ENCODE measurements at places on chromosomes 5 and 9. TPM values are rescaled to one million over a fixed set of nuclear protein-coding genes. Genes with fewer than 3 reads are reported as not detected.

The OCLN gene
- total RNA-seq = 4.0 TPM

GRCh38 chr5:51908215-51908614, 525.0 kb downstream of the ISL1 start:
- DNase-seq = no peak

The CCDC192 gene
- total RNA-seq = not detected

DNA sequence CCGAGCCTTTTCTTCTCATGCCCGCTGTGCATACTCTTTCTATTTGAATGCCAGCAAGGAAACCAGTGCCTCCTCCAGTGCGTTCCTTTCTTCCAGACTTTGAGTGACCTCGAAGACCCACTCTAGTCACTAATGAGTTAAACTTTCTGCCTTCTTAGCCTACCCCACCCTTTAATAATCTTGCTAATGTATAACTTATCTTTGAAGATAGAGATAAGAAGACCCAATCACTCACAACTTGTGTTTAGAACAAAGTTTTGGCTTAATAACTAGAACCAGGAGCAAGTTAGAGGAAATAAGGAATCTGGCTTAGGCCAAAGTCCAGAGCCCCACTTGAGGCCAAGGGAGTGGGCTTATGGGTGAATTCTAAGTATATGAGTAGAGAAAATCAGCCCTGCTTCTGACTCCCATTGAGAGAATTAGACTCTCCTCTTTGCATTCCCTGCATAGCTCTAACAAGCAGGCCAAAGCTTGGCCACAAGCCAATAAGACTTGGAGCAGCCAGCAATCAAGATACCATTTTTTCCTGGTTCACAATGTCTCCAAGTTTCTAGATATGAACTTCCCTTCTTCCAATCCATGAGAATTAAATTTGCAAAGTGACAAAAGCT, 181.5 kb upstream of the PIK3R1 start:
- peak; percentile 19 for DNase-seq

The CSF1R gene
- total RNA-seq = 76.3 TPM

GRCh38 chr9:113556877-113557593, 93.5 kb downstream of the RGS3 start:
- no peak for DNase-seq

DNA sequence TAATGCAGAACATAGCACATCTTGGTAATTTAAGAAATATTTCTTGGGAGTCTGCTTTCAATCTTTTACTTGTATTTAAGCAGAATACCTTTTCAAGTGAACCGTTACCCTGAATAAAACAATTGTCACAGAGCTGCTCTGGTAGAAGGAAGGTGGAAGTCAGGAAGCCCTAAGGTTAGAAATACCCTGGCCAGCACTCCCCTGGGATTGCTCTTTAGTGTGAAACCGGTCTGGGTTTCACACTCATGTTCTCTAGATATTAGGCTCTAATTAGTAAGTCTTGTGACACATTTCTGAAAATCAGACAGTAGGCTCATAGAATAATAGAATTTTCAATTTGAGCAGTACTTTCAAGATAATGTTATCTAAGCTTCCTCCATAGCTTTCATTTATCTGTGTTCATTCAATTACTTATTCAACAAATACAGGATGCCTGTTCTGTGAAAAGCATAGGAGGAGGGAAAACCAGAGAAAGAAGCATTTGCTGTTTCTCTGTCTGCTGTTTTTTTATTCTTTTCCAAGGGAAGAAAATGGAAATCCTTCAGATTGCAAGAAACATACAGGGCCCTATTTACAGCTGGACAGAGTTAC, 825.5 kb downstream of the TLR4 start:
- no peak for DNase-seq

DNA sequence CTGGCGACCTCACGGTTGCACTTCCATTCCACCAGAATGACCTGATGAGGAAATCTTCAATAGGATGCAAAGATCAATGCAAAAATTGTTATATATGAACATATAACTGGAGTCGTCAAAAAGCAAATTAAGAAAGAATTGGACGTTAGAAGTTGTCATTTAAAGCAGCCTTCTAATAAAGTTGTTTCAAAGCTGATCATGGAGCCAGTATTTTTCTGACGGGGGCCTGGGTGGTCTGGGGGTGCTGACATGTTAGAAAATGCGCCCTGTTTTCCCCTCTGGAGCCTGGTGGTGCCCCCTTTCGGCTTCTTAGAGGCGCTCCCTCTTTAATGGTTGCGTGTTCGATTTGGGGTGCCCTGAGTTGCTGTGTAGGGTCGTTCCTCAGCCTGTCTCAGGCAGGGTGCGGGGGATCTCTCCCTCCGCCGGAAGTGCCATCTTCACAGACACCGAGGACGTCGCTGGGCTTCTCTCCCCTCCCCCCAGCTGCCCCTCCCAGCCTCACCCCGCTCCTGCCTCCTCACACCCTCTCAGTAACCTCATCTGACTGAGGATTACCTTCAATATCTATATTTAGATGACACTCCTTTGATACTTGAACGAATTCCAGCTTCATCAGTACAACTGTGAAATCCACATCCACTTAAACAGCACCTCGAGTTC, 18.3 kb downstream of the PTGES2 start:
- DNase-seq = no peak

- DNase-seq = no peak
Observed at GRCh38 chr9:90640361-90640760, 2.3 kb downstream of the DIRAS2 start.

DNA sequence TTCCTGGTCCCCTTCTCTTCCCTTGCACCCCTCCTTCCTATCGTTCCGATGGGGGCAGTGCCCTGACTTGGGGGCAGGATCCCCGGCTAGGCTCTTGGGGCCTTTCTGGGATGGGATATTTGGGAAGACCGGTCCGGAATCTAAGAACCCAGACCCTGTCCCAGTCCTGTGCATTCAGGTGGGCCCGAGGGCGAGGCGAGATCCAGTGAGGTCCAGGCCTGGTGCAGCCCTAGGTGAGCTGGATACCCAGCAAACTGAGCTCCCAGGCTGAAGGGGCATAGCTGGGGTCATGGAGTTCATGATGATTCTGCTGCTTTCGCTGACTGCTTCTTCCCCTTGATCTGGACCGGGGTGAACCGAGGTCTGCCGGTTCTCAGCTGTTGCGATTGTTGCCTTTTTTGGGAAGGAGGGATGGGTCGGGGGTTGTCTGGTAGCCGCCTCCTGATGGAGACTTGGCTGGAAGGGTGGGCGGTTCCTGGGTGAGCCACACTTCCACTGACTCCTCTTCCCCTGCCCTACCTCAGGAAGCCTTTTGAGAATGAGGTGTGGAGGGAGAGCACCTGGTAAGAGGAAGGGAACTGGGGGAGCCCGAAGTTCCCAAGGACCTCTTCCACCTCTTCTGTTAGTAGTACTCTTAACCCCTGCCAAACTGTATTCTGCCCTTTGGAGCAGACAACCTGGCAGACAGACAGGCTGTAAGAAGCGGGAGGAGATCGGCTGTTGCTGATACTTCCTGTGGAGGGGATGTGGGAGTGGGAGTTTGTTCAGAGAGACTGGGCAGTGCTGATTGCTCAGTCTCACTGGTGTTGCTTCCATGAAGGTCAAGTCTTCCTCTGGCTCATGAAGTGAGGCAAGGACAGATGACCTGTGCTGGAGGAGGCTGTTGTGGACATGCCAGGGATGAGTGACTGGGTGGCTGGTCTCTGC, 1.0 kb downstream of the LRRC8A start:
- DNase-seq = no peak

DNA sequence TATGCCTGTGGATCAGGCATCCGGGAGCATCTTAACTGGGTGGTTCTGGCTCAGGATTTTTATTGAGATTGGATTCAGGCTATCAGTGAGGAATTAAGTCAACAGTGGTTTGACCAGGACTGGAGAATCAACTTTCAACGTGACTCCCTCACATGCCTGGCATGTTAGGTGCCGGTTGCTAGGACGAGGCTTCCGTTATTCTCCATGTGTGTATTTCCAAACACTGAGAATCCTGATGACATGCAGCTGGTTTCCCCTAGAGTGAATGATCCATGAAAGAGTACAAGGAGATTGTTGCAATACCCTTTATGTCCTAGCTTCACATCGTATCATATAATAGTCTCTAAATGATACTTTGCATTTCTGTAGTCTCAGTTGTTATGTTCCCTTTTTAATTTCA, 529.2 kb downstream of the ANXA1 start:
- no peak for DNase-seq

The LIFR gene
- total RNA-seq = 61.1 TPM

The AJM1 gene
- 9.2 TPM for total RNA-seq

GRCh38 chr9:61674465-61674864, 484.6 kb downstream of the SPATA31A7 start:
- DNase-seq = no peak

The REEP5 gene
- 80.4 TPM for total RNA-seq

GRCh38 chr9:96232164-96232538, 69.8 kb downstream of the HSD17B3 start:
- DNase-seq = no peak

Data from thoracic aorta (tissue), 2 donors.